Hippocampal formation (tissue), 2 donors: ENCODE measurements at places on chromosomes 13 and 19.

DNA sequence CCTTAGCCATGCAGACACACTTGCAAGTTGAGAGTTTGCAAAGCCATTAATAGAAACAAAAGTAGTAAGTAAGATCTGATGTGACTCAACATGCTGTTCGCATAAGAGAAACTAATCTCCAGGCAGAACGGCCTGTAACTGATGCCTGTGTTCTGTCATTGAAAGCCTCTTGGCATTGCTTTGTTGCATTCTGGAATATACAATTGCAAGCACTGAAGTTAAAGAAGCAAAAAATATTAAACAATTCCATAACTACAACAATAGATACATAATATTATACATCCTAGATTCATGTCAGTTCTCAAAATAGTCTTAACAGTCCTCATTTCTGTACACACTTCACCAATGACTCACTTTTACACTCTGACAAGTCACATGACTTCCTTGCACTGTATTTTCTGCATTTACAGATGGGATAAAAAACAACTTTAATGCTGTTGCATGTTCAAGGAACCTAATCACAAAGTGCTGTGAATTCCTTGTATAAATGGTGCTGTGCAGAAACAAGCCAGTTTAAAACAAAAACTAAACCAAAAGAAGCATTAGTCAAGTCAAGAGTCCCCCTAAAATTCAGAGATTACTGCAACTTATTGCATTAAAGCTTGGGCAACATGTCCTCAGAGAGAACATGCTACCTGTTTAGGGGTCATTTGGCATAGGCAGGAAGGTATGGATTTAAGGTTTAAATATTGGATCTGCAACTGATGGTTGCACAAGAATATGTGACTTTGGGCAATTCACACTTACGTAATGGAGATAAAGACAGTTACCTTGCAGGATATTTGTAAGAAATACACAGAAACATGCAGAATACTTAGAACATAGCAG, 79.5 kb upstream of the SERP2 start:
- no peak for DNase-seq

DNA sequence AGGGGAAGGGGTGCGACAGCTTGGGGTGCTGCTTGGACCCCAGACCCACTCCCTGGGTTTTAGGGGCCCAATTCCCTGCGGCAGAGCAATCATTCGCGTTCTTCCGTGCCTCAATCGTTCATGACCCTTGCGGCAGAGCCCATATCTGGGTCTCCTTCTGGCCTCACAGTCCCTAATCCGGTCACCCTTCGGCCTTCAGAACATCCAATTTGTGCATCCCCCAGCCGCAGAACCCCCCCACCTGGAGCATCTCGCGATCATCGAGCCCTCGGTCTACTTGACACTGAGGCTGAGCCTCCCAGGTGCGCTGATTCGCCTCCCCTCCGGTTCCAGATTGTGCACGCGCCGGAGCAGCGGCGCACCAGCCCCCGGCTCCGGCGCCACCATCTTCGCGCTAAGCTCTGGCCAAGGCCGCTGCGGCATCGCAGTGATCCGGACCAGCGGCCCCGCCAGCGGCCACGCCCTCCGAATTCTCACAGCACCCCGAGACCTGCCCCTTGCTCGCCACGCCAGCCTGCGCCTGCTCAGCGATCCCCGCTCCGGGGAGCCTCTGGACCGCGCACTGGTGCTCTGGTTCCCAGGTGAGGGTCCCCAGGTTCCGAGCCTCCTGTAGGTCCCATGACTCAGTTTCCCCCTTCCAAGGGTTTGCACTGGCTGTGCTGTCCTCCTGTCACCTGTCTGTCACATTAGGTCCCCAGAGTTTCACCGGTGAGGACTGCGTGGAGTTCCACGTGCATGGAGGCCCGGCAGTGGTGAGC, 501 bp downstream of the GTPBP3 start:
- no peak for DNase-seq

DNA sequence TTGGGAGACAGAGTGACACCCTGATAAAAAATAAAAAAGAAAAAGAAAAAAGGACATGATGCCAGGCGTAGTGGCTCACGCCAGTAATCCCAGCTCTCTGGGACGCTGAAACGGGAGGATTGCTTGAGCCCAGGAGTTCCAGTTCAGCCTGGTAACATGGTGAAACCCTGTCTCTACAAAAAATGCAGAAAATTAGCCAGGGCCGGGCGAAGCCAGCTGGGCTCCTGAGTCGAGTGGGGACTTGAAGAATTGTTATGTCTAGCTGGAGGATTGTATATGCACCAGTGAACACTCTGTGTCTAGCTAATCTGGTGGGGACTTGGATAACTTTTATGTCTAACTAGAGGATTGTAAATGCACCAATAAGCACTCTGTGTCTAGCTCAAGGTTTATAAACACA, 32.3 kb downstream of the TMPRSS9 start:
- DNase-seq = no peak

- DNase-seq = no peak
These were observed 209.6 kb downstream of the KLF12 start for GRCh38 chr13:73924607-73925006.

- DNase-seq = no peak
These were observed 465.0 kb downstream of the ITGBL1 start for GRCh38 chr13:101917475-101917810.

- DNase-seq = no peak
These were observed 4.6 kb downstream of the MATK start for GRCh38 chr19:3781603-3782002.

DNA sequence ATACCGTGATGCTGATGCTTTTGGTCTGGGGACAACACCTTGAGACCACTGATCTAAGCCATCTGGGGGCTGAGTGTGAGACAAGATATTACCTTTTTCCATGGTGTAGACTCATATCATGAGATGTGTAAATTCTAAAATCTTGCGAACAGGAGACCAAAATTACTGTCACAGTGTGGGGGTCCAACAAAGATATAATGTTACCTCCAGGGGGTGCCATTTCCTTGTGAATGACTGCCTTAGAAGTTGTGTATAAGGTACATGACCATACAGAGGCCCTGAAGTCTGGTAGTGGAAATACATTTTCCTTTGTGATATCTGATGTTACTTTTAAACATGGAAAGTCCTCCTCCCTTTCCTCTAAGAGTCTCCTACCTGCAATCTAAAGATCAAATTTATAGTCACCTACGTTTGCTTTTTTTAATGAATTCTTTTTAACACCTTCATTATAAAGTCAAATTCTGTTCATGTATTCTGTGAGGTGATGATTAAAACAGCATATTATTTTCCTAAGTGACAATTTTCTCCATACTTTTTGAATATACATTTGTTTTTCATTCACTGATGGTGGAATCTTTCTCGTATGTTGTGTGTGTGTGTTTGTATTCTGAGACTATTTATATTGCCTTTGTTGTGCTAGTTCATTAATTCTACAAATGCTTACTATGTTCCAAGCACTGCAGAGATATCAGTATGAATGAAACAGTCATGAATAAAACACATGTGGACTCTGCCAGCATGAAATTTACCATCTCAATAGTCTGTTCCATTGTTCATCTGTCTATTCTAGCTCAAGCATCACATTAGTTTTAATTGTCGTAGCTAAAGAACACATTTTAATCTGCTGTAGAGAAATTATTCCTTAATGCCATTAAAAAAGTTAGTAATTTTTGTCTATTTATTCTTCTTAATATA, 113.7 kb downstream of the RFC3 start:
- no peak for DNase-seq

DNA sequence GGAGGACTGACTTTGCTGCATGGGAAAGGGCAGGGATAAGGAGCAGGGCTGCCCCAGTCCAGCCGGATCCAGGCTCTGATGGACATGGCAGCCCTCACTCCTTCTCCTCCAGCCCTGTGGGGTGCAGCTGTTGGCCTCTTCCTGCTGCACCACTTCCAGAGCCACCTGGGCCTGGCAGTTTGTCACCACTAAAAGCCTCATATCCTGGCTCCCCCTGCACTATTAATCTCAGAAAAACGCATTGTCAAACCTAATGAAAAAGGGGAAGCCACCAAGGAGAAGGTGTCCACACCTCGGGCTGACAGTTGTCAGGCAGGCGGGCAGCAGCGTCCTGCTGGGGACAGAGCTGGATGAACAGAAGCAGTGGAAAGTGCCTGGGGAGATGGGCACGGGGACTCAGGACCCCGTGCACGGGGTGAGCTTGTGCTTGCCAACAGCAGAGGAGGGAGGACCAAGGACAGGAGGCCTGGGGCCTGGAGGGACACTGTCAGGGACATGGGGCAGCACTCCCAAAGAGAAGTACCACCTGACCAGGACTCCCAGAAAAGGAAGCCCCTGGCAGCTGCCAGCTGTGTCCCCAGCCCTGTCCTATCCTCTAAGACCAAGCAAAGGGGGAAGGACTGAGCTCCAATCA, 151.1 kb upstream of the TSHZ3 start:
- DNase-seq = no peak

- DNase-seq = no peak
These were observed 85.7 kb downstream of the LRRC63 start for GRCh38 chr13:46297361-46297811.

DNA sequence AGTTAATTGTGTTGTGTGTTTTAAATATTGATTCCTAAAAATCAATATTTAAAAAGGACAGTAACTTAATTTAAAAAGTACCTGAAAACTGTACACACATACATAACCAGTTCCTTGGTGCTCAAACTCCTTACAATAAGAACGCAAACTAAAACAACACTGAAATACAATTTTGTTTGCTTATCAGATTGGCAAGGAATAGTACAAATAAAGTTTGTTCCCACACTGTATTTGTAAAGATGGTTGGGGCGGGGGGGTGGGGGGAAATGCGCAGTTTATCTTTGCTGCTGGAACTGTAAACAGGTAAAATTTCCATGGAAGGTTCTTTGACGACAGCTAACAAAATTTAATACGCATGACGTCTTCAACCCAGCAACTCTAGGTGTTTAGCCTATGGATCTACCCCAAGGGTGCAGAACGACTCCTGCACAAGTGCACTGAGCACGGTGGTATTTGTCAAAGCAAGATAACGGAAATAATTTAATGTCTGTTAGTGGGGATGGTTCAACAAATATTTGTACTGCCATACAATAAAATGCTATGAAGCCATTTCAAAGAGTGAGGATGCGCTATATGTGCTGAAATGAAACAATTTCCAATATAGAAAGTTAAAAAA, 96.5 kb downstream of the ING1 start:
- DNase-seq = no peak

- DNase-seq = no peak
These were observed 624.4 kb upstream of the KLHL1 start for GRCh38 chr13:70732611-70733010.

- no peak for DNase-seq
These were observed 2.8 kb downstream of the FAM124A start for GRCh38 chr13:51225029-51225428.

DNA sequence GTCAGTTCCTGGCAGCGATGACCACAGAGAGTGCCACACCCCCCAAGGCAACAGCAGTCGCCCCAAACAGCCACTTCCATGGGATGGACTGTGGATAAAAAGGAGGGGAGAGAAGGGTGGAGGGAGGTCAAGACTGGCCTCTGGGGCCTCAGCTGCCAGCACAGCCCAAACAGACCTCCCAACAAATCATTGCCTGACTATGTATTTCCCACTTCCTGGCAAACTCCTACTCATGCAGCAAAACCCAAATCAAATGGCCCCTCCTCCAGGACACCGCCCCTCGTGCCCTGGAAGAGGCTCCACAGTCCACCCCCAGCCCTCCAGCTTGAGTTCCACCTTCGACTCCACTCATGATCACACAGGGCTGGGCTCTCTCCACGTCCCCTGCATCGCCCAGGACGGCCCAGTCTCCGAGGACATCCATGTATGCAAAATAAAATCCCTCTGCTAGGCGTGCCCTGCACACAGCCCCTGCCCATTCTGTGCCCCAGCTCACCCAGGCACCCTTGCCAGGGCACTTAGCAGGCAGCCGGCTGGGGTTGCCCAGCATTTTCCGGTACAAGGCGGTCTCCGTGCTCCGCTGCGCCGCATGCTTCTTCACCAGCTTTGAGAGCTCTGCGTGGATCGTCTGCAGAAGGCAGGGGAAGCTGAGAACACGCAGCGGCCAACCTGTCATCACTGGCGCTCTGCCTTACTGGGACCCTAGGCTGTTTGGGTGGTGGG, 10.5 kb upstream of the ELL start:
- DNase-seq = no peak

GRCh38 chr19:5032101-5032967, 63.4 kb downstream of the KDM4B start:
- no peak for DNase-seq

GRCh38 chr13:54750521-54750920, 1721.9 kb downstream of the OLFM4 start:
- DNase-seq = no peak

DNA sequence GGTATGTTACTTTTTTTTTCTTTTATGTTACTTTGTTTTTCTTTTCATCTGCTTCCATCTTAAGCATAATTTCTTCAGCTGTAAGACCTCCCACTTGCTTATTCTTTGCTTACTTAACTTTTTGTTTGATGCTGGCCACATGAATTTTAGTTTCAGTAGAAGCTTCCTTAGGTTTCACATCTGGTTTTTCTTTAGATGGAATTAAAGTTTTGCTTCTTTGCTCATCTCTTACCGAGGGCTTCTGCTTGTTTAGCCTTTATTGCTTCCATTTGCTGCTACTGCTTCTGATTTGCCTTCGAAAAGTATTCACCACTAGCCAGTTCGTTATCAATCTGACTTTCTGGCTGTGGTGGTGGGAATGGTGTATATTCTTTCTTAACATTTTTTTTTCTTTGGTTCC, 90.9 kb downstream of the GJA3 start:
- no peak for DNase-seq

DNA sequence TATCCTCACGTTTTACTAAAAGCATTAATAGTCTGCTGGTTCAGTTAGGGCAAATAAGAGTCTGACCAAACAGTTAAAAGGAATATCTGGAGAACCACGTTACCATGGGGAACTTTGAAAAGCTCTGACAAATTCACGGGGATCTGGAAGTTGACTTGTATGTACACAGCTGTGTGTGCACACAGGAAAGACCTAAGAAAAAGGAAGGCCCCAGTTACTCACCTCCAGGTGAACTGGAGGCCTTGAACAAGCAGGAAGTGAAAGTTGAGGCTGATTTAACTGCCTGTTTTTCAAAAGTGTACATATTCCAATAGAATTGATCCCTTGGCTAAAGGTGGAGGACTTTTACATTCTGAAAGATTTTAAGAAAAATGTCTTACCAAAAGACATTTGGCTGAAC, 1891.6 kb upstream of the PCDH20 start:
- no peak for DNase-seq

DNA sequence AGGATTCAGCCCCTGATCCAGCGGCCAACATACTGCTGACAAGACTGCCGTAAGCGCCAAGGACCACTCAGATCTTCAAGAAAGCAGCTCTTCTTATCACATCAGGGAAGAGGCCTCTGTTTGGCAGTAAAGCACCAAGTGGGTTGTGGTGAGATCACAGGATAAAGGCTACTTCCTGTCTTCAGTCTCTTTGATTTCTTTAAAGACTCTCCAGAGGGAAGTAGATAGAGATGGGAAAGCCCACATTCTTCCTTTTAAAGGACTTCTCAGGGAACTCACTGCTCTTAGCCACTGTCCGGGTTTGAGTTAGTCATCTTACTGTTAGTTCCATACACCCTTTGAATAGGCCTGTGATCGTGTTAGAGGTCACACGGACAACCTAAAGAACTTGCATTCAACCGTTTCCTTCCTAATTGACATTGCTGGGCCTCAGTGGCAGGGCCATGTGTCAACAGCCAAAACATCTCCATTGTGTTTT, 47.2 kb upstream of the POMP start:
- DNase-seq = no peak
